Lung (tissue), 17 donors: ENCODE measurements at places on chromosomes 1 and 21. TPM values are rescaled to one million over a fixed set of nuclear protein-coding genes. Genes with fewer than 3 reads are reported as not detected.

DNA sequence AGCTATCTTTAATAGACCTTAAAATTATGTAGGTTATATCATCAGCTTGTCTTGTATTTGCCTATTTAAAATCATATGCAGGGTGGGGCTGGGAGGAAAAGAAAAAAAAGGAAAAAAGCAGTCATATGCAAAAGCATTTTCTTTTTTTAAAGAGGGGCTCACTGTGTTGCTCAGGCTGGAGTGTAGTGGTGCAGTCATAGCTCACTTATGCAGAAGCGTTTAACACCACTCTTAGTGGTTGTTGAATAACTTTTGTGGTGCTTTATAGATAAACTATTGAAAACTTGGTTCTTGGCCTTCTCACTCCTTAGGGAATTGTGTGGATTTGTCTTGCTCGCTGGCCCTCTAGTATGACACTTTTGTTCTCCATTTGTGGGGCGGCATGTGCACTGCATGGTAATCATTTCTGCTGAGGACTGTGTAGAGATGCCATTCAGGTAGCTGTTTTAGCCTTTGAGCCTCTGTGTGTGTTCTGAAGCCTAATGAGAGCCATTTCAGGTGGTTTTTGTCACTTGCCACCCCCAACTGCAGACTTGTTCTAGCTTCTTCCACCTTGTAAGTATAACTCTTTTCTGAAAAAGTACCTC, 77.8 kb downstream of the KIF1B start:
- H3K36me3 ChIP-seq = peaks cover 15% of the 10 kb centered on the region
- H3K4me3 ChIP-seq = no peak overlapping the region
- H3K27me3 ChIP-seq = no peaks in the 10 kb centered on the region
- H3K27ac ChIP-seq = no peak overlapping the region
- DNase-seq = no peak
- H3K4me1 ChIP-seq = peaks cover 2% of the 10 kb centered on the region

- DNase-seq = no peak
- no peak overlapping the region for H3K27ac ChIP-seq
- H3K4me3 ChIP-seq = no peak overlapping the region
These were observed 37.2 kb downstream of the PTPN14 start for GRCh38 chr1:214514032-214514818.

GRCh38 chr1:234243521-234244260, 129.6 kb upstream of the COA6 start:
- H3K4me3 ChIP-seq = no peak overlapping the region
- no peak overlapping the region for H3K27ac ChIP-seq
- no peaks in the 10 kb centered on the region for H3K36me3 ChIP-seq
- no peak for DNase-seq

DNA sequence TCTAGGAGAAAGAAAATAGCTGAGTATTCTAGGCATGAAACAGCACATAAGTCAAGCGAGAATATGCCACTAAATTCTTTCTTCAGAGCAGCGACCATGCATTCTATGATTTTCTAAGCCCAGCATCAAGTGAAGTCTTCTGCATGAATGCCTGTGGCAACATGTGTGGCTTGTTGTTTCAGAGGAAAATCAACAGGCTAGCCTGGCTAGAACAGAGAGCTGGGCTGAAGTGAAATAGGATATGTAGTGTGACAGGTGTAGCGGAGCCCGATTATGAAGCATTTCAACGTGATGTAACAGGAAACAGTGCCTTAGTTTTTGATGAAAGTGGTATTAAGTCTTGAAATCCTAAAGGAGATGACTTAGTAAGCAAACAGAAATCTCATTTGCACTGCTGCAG, 7.0 kb downstream of the CSDE1 start:
- H3K4me3 ChIP-seq = no peak overlapping the region
- DNase-seq = no peak
- H3K36me3 ChIP-seq = peaks cover 29% of the 10 kb centered on the region
- H3K27me3 ChIP-seq = no peaks in the 10 kb centered on the region
- H3K4me1 ChIP-seq = peaks cover 7% of the 10 kb centered on the region

DNA sequence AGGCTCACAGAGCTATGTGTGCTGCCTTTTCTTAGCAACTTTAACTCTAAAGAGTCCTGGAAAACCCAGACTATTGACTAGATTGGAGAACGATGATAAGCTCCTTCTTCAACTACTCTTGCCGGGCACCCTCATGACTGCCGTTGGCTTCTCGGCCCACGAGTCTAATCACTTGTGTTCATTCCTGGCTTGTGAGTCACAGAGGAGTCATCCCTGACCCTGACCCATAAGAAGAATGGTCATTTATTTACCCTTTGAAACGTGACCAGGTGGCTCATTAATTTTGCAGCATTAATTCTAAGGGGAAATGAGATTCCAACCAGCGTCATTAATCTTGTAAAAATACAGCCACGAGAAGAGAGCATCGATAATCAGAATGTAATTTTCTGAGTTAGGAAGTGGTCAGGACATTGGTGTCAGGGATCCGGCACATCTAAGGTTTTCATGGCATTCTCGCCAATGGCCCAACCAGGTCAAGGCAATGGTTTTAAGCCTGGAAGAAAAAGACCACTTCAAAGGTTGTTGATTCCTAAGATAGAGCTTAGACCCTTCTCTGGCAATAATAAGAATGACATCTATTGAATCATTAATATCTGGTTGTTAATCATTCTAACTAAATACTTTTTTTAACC, 183.6 kb upstream of the RUNX1 start:
- DNase-seq = no peak
- peaks cover 9% of the 10 kb centered on the region for H3K27me3 ChIP-seq
- no peak overlapping the region for H3K27ac ChIP-seq
- no peak overlapping the region for H3K4me3 ChIP-seq

DNA sequence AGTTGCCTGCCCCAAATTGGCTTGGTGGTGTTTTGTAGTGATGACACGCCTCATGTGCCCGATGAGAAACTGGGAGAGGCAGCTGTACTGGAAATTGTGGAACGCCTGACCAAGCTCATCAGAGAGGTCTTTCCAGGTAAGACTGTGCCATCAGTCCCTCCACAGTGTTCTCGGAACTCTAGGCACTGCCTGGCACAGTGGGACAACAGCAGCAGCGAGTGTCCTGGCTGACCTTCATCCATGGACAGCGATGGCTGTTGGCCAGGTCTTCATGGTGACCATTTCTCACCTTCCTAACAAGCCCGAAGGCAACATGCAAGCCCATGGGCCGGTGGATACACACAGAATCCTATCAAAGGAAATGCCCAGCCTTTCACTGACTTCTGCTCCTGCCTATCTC, 10.7 kb upstream of the XKR8 start:
- DNase-seq = no peak
- H3K4me3 ChIP-seq = no peak overlapping the region
- no peaks in the 10 kb centered on the region for H3K27me3 ChIP-seq
- H3K27ac ChIP-seq = no peak overlapping the region

- no peaks in the 10 kb centered on the region for H3K36me3 ChIP-seq
- H3K27ac ChIP-seq = no peak overlapping the region
- H3K27me3 ChIP-seq = no peaks in the 10 kb centered on the region
These were observed 22.7 kb upstream of the GJA8 start for GRCh38 chr1:147879911-147880310.

GRCh38 chr1:172810480-172811175, 151.7 kb downstream of the FASLG start:
- H3K27ac ChIP-seq = no peak overlapping the region
- no peaks in the 10 kb centered on the region for H3K36me3 ChIP-seq
- no peaks in the 10 kb centered on the region for H3K27me3 ChIP-seq
- no peaks in the 10 kb centered on the region for H3K4me1 ChIP-seq
- no peak for DNase-seq
- H3K4me3 ChIP-seq = no peak overlapping the region

DNA sequence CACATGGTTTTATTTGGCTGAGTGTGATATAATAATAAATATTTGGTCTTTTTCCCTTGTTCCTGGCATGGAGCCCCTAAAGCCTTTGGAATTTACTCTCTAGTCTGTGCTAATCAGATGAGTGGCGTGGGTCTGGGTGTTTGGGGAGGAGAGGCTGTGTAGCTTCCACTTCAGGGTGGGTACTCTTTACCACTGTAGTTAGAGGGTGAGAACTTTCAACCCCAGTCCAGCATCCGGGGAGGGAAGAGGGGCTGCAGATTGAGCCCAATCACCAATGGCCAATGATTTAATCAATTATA, 20.0 kb downstream of the USP25 start:
- H3K27ac ChIP-seq = no peak overlapping the region
- no peak overlapping the region for H3K4me3 ChIP-seq
- no peaks in the 10 kb centered on the region for H3K36me3 ChIP-seq
- H3K27me3 ChIP-seq = no peaks in the 10 kb centered on the region

DNA sequence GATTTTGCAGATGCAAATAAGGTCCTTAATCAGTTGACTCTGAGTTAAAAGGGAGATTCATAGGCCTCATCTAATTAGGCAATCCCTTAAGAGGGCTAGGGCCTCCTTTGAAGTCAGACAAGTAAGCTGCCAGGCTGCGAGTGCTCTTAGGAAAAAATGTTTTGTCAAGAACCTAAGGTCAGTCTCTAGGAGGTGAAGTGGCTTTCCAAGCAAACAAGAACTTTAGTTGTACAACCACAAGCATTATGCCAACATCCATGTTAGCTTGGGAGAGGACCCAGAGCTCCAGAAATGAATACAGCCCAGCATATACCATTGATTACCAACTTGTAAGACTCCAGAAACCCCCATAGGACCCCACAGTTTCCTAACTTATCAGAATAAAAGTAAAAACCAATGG, 1366.2 kb downstream of the PLA2G4A start:
- no peaks in the 10 kb centered on the region for H3K27me3 ChIP-seq
- H3K36me3 ChIP-seq = no peaks in the 10 kb centered on the region
- H3K4me3 ChIP-seq = no peak overlapping the region
- no peak overlapping the region for H3K27ac ChIP-seq

DNA sequence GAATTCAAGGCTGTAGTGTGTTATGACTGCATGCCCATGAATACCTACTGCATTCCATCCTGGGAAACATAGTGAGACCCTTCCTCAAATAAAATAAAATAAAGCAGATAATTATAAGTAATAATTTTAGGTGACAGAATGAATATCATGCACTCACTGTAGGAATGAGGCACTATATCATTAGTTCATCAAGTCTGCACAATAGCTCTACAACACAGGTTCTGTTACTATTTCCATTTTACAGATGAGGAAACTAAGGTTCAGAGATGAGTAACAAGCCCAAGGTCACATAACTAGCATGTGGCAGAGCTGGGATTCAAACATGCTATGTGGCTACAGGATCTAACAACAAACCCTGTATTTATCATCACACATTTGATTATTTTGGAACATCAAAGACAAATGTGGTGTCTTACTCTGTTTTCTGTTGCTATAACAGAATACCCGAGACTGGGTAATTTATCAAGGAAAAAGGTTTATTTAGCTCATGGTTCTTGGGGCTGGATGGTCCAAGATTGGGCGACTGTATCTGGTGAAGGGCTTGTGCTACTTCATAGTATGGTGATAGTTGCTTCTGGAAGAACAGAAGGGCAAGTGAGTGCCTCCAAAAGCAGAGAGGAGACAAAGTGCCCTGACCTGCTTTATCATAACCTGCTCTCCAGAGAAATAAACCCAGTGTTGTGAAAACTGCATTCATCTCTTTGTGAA, 4.8 kb upstream of the ZNF691 start:
- H3K27me3 ChIP-seq = no peaks in the 10 kb centered on the region
- no peak overlapping the region for H3K4me3 ChIP-seq
- H3K36me3 ChIP-seq = peaks cover 6% of the 10 kb centered on the region
- no peak for DNase-seq

DNA sequence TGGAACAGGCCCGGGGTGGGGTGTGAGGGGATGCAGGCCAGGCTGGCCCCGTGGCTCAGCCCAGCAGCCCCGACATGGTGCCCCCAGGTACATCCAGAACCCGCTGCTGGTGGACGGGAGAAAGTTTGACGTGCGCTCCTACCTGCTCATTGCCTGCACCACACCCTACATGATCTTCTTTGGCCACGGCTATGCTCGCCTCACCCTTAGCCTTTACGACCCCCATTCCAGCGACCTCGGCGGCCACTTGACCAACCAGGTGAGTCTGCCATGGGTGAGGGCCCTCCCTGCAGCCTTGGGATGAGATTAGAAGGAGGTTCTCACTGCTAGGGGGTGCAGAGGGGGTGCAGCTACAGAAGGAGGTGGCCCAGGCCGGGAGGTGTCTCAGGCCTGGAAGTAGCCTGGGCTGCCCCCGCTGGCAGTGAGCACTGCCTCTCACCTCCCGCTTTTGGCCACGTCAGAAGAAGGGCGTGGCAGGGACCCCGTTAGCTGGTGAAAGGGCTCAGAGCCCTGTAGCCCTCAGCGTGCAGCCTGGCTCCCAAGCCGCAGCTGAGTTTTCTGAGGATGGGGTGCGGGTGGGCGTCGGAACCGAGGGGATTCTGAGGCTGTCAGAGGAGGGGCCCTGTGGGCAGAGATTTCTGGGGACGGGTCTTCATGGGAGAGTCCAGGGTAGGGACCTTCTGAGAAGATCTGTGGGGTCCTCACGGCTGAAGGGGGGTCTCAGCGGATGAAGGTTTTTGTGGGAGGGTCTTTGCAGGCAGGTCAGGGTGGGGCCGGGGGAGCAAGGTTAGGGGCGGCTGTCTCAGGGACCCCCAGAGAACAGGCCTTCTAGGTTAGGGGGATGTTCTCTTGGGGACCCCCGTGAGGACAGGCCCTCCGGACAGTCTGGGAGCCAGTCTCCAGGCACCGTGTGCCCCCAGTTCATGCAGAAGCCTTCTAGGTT, 10.4 kb downstream of the TTLL10 start:
- DNase-seq = peak; percentile 7
- H3K36me3 ChIP-seq = no peaks in the 10 kb centered on the region
- no peak overlapping the region for H3K4me3 ChIP-seq
- no peaks in the 10 kb centered on the region for H3K27me3 ChIP-seq

DNA sequence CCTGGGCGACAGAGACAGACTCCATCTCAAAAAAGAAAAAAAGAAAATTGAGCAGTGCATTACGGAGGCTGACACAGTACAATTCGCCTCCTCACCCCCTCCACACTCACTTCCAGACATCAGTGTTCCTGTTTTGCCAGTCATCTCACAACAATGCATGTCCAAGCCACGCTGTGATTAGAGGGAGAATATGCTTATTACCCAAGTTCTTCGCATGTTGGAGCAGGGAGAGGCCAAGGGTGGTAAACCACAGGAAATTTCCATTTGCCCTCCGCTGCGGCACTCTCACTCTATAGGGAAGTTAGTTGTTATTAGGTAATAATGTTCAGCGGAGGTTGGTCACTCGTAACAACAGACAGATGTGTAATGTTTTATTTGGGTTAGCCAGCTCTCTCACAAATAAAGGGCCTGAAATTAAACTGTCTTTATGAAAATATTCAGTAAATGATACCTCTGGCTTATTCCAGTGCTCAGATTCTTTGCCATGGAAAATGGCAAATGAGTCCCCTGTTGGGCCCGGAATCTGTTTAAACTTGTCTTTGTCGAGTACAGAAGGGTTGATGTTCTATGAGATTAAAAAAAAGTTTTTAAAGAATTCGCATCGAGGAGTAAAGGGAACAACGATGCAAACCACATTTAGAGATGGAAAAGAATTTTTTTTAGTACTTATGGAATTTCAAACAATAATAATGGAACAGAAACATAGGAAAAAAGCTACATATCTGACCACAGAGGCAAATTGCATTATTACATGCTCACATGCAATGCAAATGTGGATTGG, 33.1 kb downstream of the KCNJ15 start:
- no peaks in the 10 kb centered on the region for H3K4me1 ChIP-seq
- H3K27me3 ChIP-seq = no peaks in the 10 kb centered on the region
- H3K36me3 ChIP-seq = no peaks in the 10 kb centered on the region
- no peak overlapping the region for H3K27ac ChIP-seq
- no peak overlapping the region for H3K4me3 ChIP-seq

TTC39A gene
- polyA plus RNA-seq = 24.5 TPM

PLA2G4A gene
- polyA plus RNA-seq = 2.5 TPM

LPAR3 gene
- polyA plus RNA-seq = 2.3 TPM
